ENCODE measurements at places on chromosomes 12 and 14. TPM values are rescaled to one million over a fixed set of nuclear protein-coding genes. Genes with fewer than 3 reads are reported as not detected.

CMTM5 gene
- 33.9 TPM for total RNA-seq

AKAP6 gene
- total RNA-seq, result 79.8 TPM

ADAMTS20 gene
- 0.69 TPM for total RNA-seq

SLC15A5 gene
- 0.06 TPM for total RNA-seq

PIWIL1 gene
- total RNA-seq, result 0.17 TPM

NPAS3 gene
- total RNA-seq, result 44.2 TPM

COPZ1 gene
- 91.0 TPM for total RNA-seq

GRCh38 chr14:52046376-52046917 lies 22.4 kb downstream of the NID2 start:
- no peaks in the 10 kb centered on the region for H3K27me3 ChIP-seq
- no peak overlapping the region for H3K4me3 ChIP-seq
- no peaks in the 10 kb centered on the region for H3K36me3 ChIP-seq
- no peak for DNase-seq

GRCh38 chr14:62847168-62847567 lies 198.1 kb downstream of the KCNH5 start:
- no peak for DNase-seq
- H3K4me3 ChIP-seq, result no peak overlapping the region
- no peaks in the 10 kb centered on the region for H3K4me1 ChIP-seq
- H3K27me3 ChIP-seq, result no peaks in the 10 kb centered on the region
- H3K36me3 ChIP-seq, result no peaks in the 10 kb centered on the region

GRCh38 chr12:121774968-121775474 lies 18.5 kb downstream of the RHOF start:
- DNase-seq, result no peak
- no peaks in the 10 kb centered on the region for H3K27me3 ChIP-seq
- no peak overlapping the region for H3K27ac ChIP-seq
- peaks cover 22% of the 10 kb centered on the region for H3K4me1 ChIP-seq

- no peak overlapping the region for H3K27ac ChIP-seq
- H3K4me1 ChIP-seq, result peaks cover 2% of the 10 kb centered on the region
- no peaks in the 10 kb centered on the region for H3K27me3 ChIP-seq
- DNase-seq, result no peak
- H3K36me3 ChIP-seq, result peaks cover 3% of the 10 kb centered on the region
- no peak overlapping the region for H3K4me3 ChIP-seq
These were observed 43.1 kb downstream of the CACNA1C start for GRCh38 chr12:2095878-2096277.

DNA sequence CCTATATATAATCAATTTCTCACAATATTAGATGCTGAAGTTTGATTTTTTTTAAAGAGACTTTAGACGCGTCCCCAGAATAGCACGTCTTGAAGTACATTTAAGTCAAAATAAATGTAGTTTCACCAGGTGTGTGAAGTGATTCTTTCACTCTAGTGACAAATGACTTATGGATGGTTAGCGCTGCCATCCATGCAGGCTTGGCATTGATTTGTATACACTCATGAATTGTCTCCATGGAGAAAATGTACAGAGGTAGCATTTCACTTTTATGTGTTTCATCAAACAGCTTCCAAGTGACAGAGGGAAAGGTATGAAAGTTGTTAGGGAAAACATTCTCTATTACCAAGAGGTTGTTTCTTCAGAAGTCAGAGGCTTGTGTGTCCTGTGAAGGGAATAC lies 360.8 kb downstream of the PDZRN4 start:
- no peaks in the 10 kb centered on the region for H3K36me3 ChIP-seq
- no peak overlapping the region for H3K27ac ChIP-seq
- H3K27me3 ChIP-seq, result no peaks in the 10 kb centered on the region

DNA sequence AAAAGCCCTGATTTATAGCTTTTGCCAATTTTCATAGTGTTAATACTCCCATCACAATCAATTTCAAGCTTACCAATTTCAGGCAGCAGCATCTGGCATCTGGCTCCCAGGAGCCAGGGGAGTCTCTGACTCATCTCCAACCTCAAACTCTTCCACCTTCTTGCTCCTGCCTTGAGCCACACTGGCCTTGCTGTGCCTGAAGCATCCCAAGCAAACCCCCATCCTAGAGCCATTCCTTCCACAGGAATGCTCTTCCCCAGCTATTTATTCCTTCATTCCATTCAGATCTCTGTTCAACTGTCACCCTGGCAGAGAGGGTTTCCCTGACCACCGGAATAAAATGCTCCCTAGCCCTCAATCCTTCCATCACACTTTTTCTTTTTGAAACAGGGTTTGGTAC lies 13.9 kb upstream of the PPP1CC start:
- no peak for DNase-seq
- H3K4me3 ChIP-seq, result no peak overlapping the region
- no peaks in the 10 kb centered on the region for H3K36me3 ChIP-seq
- no peaks in the 10 kb centered on the region for H3K27me3 ChIP-seq

- DNase-seq, result no peak
- no peak overlapping the region for H3K27ac ChIP-seq
- no peaks in the 10 kb centered on the region for H3K27me3 ChIP-seq
These were observed 59.6 kb downstream of the PRKCH start for GRCh38 chr14:61380984-61381383.

GRCh38 chr14:96095581-96096476 lies 56.7 kb downstream of the C14orf132 start:
- H3K36me3 ChIP-seq, result no peaks in the 10 kb centered on the region
- H3K4me3 ChIP-seq, result no peak overlapping the region
- no peak overlapping the region for H3K27ac ChIP-seq
- no peak for DNase-seq
- H3K4me1 ChIP-seq, result peaks cover 42% of the 10 kb centered on the region

DNA sequence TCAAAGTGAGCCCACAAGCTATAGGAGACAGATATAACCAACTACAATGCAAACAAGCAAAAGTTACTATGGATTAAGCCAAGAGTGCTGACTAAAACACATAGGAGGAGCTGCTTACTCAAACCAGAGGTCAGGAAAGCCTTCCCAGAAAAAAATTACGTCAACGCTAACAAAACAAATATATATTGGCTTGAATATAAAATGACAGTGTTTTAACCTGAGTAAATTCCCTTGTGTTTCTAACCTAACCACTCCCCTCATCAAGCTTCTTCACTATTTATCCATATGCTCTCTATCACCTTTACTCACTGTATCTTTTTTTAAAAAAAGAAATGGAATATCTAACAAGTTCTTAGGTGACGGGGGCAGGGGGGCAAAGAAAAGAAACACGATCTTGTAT lies 115.9 kb downstream of the MED13L start:
- H3K4me3 ChIP-seq, result no peak overlapping the region
- peaks cover 3% of the 10 kb centered on the region for H3K4me1 ChIP-seq
- no peak overlapping the region for H3K27ac ChIP-seq
- H3K36me3 ChIP-seq, result no peaks in the 10 kb centered on the region

- no peak for DNase-seq
- H3K4me3 ChIP-seq, result no peak overlapping the region
- no peaks in the 10 kb centered on the region for H3K36me3 ChIP-seq
- no peaks in the 10 kb centered on the region for H3K27me3 ChIP-seq
- no peaks in the 10 kb centered on the region for H3K4me1 ChIP-seq
- no peak overlapping the region for H3K27ac ChIP-seq
These were observed 166.7 kb downstream of the SLC38A4 start for GRCh38 chr12:46659032-46659650.

DNA sequence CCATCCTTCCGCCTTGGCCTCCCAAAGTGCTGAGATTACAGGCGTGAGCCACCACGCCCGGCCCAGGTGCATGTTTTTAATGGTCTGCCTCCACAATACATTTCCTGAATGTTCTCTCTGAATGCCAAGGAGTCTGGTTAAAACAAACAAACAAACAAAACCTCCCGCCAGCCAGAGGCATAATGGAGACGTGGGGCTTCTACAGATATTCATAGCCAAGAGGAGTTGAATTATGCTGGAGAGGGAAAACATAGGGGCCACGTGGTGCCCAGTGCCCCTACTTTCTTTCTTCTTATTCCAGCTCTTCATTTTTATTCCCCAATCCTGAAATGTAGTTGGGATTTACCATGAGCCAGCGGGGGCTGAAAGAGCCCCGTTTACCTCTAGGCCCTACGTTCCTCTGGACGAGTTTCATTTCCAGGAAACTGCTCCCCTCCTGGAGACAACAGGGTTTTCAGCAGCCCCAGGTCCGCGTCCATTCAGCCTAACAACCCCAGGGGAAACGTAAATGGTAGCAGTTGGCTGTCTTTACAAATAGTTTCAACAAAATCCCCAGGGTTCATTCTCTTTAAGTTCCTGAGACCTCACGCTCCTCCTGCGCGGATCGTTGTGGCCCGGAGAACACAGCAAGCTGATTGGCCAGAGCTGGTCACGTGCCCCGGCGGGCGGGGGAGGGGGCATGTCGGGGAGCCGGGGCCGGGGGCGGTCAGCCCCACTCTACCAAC lies 108.5 kb upstream of the ESRRB start:
- H3K27ac ChIP-seq, result no peak overlapping the region
- no peaks in the 10 kb centered on the region for H3K27me3 ChIP-seq
- DNase-seq, result peak; percentile 22

DNA sequence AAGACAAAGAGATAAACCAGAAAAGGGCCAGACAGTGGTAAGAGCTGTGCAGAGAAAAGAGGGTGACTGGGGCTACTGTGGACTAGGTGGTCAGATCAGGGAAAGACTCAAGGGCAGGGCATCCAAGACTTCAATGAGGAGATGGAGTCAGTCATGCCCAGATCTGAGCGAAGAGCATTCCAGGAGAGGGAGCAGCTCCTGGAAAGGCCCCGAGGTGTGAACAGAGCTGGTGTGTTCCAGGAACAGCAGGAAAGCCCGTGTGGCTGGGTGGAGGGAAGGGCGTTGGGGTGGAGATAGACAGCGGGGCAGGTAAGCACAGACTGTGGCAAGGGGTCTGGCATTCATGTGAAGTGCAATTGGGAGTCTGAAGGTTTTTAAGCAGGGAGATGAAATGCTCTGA lies 16.8 kb downstream of the TTC7B start:
- H3K36me3 ChIP-seq, result peaks cover 11% of the 10 kb centered on the region
- peaks cover 22% of the 10 kb centered on the region for H3K4me1 ChIP-seq
- no peak for DNase-seq
- H3K27ac ChIP-seq, result no peak overlapping the region

DNA sequence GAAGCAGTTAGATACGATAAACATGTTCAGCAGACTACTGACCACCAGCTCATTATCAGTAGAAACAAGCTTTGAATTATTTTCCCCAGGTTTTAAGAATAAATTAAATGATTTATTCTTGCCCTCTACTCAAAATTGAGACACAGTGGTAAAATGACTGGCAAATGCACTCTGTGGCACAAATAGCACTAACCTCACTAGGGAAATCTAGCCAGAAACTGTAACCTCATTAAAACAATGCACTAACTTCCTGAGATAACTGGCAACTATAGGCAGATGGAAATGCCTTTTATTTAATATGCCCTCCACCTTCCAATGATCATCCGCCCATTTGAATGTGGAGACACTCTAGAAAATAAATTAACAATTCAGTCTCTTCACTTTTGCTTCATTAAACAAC lies 33.2 kb downstream of the CPNE8 start:
- H3K27ac ChIP-seq, result no peak overlapping the region
- H3K4me3 ChIP-seq, result no peak overlapping the region
- H3K36me3 ChIP-seq, result no peaks in the 10 kb centered on the region
- DNase-seq, result no peak
- H3K27me3 ChIP-seq, result no peaks in the 10 kb centered on the region
- no peaks in the 10 kb centered on the region for H3K4me1 ChIP-seq

DNA sequence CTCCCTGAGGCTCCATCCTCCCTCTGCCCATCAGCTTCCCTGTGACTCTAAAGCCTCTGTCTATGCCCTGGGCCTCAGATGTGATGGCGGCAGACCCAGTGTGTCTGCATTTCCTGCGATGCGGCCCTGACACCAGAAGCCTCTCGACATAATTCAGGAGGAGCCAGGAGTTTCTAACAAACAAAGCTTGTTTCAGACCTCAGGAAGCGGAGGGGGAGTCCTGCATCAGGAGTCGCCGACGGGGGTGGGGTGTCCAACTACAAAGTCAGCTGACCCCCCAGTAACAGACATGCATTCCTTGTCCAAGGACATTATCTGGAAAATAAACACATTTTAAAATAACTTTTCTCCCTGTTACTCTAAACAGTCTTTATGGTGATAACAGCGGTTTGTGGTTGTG lies 167.5 kb downstream of the DPF3 start:
- H3K36me3 ChIP-seq, result peaks cover 12% of the 10 kb centered on the region
- no peak overlapping the region for H3K4me3 ChIP-seq
- no peak for DNase-seq

DNA sequence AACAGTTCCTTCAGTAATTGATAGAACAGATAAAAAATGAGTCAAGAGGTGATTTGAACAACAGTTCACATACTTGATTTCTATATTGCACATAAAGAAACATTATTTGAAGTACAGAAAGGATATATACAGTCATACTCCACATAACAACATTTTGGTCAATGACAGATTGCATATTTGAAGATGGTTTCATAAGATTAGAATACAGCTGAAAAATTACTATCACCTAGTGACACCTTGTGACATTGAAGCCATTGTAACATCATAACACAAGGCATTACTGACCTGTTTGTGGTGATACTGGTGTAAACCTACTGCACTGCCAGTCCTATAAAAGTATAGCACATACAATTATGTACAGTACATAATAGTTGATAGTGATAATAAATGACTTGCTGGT lies 43.1 kb upstream of the ABCC9 start:
- H3K4me3 ChIP-seq, result no peak overlapping the region
- no peaks in the 10 kb centered on the region for H3K27me3 ChIP-seq

- no peak for DNase-seq
- H3K36me3 ChIP-seq, result no peaks in the 10 kb centered on the region
- H3K27ac ChIP-seq, result peak overlapping the region; percentile 76
- H3K4me3 ChIP-seq, result peak overlapping the region; percentile 48
- peaks cover 14% of the 10 kb centered on the region for H3K27me3 ChIP-seq
These were observed 6.3 kb upstream of the CTDSP2 start for GRCh38 chr12:57852620-57853500.

Data from spinal cord (tissue), 10 donors.